MCF 10A (cell line): ENCODE measurements at places on chromosomes 12 and 14.

DNA sequence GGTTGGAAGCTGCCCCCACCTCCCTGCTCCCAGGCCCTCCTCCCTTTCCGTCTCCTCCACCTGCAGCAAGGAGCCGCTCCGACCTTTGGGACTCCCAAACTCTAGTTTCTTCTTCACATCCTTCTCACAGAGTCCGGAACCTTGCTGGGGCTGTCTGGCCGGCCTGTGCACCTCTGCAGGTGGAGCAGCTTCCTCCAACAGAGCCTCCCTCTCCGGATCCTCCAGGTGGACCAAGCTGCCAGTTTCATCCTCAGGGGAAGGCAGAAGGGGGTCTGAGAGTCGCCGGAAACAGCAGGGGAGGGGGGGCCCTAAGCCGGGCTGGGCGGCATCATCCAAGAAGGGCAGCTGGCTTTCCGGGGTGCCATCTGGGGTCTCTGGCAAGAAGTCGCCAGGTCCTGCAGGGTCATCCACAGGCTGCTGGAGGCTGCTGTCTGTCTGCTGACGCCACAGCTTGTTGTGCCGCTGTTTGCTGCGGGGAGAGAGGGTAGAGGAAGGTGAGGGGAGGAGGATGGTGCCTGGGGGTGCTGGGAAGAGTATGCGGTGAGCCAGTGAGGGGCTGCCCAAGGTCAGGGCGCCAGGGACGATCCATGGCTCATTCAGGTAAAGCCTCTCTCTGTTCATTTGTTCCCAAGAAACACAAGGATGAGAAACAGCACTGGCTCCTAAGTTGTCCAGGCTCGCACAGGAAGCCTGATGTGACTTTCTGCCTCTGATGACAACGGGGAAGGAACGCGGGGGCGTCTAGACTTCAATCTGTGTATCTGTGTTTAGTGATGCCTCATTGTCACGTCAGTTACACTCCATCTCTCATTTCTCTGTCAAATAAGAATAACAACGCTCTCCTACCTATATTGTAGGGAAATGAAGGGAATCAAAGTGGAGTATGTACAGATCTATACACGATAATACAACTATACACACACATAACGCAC is 61.3 kb upstream of the CORO1C start:
- DNase-seq = no peak

DNA sequence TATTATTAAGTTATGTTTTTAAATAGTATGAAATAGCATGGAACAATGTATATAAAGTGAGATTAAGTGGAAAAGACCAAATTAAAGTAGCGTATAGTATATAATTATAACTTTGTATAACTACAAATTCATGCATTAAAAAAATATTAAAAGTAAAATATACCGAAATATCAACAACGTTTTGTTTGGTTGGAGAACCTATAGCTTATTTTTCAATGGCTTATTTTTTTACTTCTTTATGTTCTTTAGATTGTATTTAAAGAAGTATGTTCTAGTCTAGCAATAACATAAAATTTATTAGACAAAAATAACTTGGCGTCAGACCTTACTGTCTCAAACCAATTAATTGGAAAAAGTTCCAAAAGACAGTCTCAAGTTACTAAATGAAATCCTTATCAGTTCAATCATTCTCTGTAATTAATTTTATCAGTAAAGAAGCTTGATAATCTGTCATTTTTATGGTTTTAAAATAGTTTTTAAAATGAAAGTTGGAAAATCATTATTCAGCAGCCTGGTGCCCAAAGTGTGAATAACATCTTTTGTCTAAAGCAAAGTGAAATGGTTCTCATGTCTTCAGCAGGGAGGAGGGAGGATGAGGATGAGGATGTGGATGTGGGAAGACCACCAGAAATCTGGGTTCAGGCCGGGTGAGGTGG is 46.7 kb downstream of the IRAK3 start:
- DNase-seq = peak; percentile 9

DNA sequence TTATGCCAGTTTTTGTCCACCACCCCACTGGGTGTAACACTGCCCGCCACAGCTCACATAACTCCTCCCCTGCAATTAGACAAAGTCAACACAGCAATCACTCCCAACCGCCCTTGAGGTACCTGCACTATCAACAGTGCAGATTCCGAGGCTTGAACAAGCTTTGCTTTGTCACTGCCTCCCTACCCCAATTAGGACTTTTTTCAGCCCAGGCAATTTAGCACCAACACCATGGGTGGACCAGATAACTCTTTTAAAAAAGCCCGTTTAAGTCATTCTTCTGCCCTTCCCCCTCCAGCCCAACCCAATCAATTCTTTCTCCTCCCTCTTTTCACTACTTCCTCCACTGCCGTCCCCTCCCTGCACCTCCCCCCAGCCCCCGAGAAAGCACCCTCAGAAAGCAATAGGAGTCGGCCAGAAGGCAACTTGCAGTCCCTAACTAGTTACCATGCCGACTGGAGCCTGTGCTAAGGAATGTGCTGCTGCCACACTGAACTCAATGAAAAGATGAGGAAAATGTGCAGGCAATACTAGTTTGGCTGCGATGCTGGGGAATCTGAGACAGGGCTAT is 45.7 kb upstream of the OTX2 start:
- DNase-seq = no peak

- no peak for DNase-seq
Observed at GRCh38 chr12:105048315-105048714, 35.9 kb downstream of the ALDH1L2 start.

DNA sequence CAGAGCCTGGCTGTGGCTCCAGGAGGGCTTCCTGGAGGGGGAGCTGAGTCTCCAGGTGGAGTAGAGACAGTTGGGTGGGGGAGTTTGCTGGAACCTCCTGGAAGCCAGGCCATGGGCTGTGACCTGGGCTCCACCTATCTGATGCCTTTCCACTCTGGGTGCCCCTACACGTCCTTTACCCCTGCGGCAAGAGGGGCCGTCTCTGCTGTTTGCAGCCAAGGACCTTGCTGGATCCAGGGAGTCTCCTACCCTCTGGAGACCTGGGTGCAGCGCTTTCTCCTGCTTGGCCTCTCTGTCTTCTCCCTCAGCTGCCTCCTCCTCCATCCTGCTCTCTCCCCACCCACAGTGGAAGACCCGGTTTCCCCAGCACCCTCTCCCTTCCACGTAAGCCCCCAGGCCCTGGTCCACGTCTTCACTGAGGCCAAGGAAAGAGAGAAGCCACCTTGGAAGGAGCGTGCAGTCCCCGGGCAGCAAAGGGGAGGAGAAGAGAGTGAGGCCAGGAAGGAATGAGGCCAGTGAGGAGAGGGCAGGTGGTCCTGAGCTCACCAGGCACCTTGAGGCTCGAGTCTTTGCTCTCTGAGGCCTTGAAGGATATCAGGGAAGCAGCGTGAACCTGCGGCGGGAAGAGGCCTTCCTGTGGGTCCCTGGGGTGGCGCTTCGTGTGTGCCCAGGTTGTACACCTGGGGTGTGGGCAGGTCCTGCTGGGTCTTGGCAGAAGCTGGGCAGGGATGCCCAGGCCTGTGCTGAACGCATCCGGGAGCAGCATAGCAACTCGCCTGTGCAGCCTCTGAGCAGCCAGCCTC is 294.3 kb upstream of the RTL1 start:
- DNase-seq = no peak

DNA sequence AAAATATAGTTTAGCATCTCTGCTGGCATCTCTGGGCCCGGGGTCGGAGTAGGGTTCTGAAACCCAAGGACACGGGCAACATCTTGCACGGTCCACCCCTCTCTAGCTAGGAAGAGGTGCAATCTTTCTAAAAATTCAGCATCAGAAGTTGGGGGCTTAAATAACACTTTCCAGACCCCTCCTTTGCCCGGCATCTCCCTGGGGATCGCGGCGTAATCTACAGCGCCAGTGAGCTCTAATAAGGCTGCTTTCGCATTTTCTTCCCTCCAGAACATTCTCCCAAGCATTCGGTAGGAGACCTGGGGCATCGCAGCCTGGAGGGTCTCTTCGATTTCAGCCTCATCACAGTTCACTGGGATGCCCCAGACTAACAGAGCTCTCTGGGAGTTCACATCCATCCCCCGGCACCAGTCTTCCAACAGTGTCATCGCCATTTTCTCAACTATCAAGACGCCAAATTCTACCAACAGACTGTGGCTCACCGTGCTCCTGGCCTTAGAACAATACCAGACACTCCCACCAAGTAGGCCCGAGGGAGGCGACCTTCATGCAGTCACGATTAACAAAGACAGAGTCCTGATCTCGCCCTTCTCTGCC is 880 bp downstream of the PNMA1 start:
- DNase-seq = no peak

DNA sequence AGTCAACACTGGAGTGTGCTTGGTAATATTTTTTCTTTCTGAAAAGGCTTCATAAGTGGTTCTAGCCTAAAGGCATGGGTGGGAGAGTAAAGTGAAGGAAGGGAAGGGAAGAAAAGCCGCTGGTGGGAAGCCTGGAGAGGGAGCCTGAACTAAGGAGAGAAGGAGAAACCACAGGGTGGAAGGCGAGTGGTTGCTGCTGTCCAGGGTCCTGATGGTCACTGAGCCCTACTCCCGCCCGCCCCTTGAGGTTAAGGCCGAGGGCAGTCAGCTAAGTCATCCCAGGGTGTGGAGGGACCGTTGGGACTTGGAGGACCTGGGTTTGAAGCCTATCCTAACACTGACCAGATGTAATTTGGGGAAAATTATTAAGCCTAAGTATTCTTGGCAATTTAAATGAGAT is 189.1 kb downstream of the PIWIL1 start:
- no peak for DNase-seq

- DNase-seq = peak; percentile 39
Observed at GRCh38 chr14:36751920-36752319, 90.3 kb downstream of the PAX9 start.

GRCh38 chr14:89171168-89171567 is 245.9 kb downstream of the FOXN3 start:
- peak; percentile 30 for DNase-seq

DNA sequence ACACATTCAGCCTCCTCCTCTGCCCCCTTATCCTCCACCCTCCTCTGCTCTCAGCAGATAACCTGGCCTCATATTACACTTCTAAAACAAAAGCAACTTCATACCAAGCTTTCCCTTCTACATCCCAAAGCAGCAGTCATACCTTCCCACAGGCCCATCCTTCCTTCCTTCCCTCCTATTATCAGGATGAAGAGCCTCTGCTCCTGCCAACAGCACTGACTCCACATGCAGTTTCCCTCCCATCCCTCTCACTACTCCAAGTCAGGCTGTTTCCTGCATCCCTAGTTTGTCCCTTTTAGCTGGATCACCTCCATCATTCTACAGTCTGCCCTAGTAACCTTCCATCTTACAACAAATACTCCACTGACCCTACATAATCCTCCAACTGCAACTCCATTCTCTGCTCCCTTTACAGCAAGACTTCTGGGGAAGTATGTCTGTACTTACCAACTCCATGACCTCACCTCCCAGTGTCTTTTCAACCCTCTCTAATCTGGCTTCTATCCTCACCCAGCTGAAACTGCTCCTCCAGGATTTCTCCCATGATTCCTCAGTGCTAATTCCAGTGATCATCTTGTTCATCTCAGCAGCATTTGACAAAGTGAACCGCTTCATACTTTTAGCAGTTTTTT is 4.9 kb upstream of the YEATS4 start:
- DNase-seq = no peak

DNA sequence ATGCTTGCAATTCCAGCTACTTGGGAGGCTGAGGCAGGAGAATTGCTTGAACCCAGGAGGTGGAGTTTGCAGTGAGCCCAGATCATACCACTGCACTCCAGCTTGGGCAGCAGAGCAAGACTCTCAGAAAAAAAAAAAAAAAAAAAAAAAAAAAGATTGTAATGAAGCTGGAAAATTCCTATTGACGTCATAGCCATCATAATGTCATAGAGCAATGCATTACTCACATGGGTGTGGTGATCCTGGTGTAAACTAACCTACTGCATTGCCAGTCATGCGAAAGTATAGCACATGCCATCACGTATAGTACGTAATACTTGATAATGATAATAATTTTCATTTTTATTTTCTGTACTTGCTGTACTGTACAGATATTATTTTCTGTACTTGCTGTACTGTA is 42.7 kb upstream of the NID2 start:
- DNase-seq = peak; percentile 46
